ENCODE measurements at places on chromosomes 2 and 18. TPM values are rescaled to one million over a fixed set of nuclear protein-coding genes. Genes with fewer than 3 reads are reported as not detected.

GRCh38 chr18:32298171-32298667 is 108.4 kb downstream of the MEP1B start:
- DNase-seq: no peak

DNA sequence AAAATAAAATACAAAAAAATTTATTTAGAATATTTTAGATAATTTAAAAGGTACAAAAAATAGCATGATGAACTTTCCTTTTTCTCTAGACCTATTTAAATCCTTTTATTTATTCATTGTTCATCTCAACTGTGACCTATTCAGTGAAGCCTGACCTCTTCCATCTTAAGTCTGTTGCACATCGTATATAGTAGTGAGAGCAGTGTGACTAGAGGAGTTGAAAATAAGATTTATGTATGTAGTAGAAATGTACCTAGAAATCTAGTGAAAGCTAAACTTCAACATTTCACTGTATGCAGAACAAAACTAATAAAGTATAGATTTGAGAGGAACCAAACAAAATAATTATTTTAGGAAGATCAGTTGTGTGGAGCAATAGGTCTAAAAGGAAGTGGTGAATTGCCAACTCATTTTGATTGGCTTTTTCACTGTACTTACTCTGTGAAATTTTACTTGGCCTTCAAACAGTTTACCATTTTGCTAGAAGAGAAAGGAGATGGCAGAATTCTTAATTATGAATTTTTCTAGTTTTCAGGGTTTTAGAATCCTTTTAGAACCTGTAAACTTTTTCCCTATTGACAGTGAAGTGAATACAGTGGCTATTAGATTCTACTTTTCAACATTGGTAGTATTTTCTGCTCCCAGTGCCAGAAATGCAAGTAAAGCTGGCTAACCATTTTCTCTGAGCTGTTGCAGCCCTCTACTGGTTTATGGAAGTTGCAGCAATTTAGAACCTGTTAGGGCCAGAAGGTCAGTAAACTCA is 11.0 kb downstream of the ANKRD12 start:
- peak; percentile 35 for DNase-seq

Gene REG3A
- total RNA-seq: not detected

DNA sequence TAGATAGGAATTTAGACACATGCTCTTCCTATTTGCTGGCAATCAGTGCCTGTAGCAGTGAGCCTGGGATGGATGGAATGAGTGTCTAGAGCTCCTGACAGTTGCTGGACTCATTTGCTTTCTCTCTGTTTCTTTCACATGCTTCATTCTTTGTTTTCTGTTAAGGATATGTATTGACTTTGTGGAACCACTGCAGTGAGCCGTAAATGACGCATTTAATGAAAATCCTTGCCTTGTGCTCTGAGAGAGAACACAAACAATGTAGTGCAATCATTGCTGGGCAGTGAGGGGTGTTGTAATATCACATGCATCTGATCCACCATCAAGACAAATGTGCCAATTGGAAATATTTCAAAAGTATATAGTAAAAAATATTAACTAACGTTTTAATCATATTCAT is 25.2 kb upstream of the CDH20 start:
- DNase-seq: no peak

Gene RIT2
- 0.26 TPM for total RNA-seq

Data from H7 (cell line).